ENCODE measurements at places on chromosomes 3 and 15.

DNA sequence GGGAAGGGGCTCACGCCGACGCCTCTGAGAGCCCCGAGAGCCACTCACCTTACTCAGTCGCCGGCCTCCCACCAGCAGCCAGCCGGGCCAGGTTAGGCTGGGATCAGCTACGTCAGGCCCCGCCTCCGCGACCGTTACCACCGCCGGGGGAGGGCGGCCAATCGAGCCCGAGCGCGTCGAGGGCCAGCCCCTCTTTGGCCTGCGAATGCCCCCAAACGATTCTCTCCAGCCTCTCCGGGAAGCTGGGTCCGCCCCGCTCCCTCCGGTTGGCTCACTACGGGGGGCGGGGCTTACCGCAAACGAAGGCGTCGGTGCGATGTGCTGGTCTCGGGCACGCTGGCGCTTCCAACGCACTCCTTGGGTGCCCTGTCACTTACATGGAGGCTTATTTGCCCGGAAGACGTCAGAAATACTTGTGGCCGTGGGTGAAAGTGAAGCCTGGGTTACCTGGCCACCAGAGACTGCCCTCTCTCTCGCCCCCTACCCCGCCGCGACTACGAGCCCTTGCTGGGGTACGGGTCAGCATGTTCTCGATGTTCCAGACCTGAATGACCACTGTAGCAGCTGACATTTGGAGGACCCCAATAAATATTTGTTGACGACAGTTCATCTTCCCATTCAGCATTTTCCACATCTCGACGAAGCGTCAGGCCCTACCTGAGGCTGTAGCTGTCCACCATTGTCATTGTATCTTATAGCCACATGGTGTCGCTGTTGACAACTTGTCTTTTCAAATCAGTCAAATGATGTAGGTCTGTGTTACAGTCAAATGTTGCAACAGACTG, at the start of gene CEP70:
Gene CEP70 (minus strand): TSS at position 111 of the 785 bp plus-strand sequence. CDS start 21,333 bp downstream, outside the sequence.
- no peak for DNase-seq

- DNase-seq, result no peak
These were observed 86.8 kb downstream of the CCK start for GRCh38 chr3:42179110-42179725.

DNA sequence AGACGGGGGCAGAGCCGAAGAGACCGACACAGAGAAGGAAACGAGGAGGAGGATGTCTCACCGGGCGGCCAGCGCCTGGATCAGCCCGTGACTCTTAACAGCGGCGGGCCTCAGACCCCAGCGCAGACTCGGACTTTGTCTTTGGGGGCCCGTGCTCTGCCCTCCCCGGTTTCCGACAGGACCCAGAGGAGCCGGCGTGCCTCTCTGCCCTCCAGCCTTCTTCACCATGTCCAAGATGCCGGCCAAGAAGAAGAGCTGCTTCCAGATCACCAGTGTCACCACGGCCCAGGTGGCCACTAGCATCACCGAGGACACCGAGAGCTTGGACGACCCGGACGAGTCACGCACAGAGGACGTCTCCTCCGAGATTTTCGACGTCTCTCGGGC, 1.0 kb downstream of the TSC22D2 start:
- DNase-seq, result no peak

DNA sequence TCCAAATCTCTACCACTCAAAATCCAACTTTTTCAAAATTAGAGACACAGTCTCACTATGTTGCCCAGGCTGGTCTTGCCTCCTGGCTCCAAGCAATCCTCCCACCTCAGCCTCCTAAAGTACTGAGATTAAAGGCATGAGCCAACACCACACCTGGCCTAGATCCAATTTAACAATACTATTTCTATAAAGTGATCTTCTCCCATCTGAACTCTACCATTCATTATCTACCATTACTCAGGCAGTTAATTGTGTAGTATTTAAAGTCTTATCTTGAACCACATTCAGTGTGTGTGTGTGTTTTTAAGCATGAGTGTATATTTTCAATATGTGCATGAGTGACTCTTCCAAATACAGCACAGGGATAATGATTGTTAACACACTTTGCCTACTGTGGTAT, 77.0 kb downstream of the INO80 start:
- DNase-seq, result no peak

GRCh38 chr15:53611145-53611920, 148.1 kb downstream of the WDR72 start:
- DNase-seq, result no peak

DNA sequence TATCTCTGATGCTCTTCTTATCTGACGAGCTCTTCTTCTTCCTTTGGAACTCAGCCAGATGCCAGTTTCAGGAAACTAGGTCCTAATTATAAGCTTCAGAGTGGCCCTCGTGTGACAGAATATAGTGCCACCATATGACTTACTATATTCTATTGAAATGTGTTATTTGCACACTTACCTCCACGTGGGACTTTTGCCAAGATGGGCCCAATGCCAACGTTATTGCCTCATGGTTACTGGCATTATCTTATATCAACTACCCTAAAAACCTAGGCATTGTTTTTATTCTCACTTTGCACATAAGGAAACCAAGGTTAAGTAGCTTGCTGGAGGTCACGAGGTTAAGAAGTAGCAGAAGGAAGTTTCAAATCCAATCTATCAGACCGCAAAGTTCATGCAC, 71.3 kb upstream of the SLCO3A1 start:
- no peak for DNase-seq

All from NCI-H1436 (cell line).